Progenitor cell of endocrine pancreas (in vitro differentiated cells): ENCODE measurements at places on chromosomes 11 and 22.

DNA sequence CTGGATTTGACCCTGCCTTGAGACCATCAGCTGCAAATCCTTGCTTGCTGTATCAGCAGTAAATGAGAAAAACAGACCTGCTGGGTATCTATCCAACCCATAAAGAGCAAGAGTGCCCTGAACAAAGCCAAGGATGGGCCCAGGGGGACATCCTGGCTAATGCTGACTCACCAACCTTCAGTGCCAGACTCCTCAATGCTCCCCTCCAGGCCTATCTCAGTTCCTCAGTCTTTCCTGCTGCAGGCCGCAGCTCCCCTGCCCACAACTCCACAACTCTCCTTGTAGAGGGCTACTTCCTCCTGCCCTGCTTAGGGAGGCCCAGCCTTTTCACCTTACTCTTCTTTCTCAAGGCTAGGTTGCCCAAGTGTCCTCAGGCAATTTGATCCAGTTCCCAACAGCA is 2.6 kb downstream of the LAMTOR1 start:
- peak overlapping the region; percentile 31 for H3K4me3 ChIP-seq
- H3K4me1 ChIP-seq: peaks cover 28% of the 10 kb centered on the region
- no peaks in the 10 kb centered on the region for H3K27me3 ChIP-seq

DNA sequence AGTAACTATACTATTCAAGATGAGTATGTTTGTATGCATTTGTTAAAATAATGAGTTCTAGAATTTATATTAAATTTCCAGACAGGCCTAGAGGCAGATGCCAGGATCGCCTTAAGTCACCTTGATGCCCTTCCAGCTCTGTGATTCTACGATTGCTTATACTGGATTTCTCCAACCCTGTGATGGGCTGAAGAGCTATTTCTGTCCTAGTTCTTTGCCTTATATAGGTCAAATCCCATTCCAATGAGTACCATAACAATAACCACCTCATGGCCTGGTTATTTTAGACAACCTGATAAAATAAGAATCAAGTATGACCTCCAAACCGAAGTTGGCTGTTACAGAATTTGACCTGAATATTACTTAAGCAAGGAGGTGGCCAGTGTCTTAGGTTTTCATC is 79.8 kb upstream of the BLID start:
- H3K4me3 ChIP-seq: no peak overlapping the region
- no peak overlapping the region for H3K27ac ChIP-seq
- no peaks in the 10 kb centered on the region for H3K36me3 ChIP-seq
- H3K27me3 ChIP-seq: no peaks in the 10 kb centered on the region
- DNase-seq: no peak
- H3K4me1 ChIP-seq: no peaks in the 10 kb centered on the region

DNA sequence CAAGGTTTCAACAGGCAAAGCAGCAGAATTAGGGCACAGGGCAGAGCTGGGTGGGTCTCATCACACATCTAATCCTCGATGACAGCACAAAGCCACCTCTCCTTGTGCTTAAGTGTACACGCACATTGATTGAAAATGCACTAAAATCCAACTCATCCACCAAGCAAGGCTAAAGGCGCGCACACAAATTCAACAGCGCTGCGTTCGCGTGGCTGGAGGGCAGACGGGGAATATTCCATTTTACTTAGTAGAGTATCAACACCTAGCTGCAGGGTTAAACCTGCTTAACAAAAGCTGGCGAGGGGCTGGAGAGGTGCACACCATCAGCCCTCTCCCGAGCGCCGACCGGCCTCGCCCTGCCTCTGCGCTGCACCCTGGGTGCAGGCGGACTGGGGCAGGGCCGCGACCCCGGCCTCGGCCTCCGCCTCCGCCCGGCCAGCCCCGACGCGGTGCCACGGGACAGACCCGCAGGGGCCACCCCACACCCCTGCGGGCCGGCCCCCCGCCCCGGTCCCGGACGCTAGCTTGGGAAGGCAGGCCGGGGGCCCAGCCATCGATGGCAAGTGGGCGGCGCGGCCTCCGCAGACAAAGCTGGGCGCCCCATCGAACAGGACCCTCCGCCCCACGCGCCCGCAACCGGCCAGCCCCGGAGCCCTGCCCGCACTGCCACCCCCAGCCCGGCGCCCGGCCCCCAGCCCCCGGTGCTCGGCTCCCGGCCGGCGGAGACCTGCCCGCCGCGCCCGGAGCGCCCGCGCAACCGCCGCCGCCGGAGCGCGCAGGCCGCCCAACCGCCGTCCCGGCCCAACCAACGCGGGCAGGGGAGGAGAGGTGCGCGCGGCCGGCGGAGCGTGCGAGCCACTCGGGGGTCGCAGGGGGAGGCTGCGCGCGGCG is 929 bp downstream of the PRDM10 start:
- peaks cover 5% of the 10 kb centered on the region for H3K36me3 ChIP-seq
- peak overlapping the region; percentile 100 for H3K27ac ChIP-seq
- peaks cover 29% of the 10 kb centered on the region for H3K4me1 ChIP-seq
- no peak for DNase-seq
- peak overlapping the region; percentile 96 for H3K4me3 ChIP-seq

GRCh38 chr11:71334191-71334590 is 81.8 kb upstream of the SHANK2 start:
- H3K27me3 ChIP-seq: peaks cover 6% of the 10 kb centered on the region
- no peak for DNase-seq
- no peak overlapping the region for H3K4me3 ChIP-seq
- H3K27ac ChIP-seq: no peak overlapping the region
- peaks cover 3% of the 10 kb centered on the region for H3K4me1 ChIP-seq

DNA sequence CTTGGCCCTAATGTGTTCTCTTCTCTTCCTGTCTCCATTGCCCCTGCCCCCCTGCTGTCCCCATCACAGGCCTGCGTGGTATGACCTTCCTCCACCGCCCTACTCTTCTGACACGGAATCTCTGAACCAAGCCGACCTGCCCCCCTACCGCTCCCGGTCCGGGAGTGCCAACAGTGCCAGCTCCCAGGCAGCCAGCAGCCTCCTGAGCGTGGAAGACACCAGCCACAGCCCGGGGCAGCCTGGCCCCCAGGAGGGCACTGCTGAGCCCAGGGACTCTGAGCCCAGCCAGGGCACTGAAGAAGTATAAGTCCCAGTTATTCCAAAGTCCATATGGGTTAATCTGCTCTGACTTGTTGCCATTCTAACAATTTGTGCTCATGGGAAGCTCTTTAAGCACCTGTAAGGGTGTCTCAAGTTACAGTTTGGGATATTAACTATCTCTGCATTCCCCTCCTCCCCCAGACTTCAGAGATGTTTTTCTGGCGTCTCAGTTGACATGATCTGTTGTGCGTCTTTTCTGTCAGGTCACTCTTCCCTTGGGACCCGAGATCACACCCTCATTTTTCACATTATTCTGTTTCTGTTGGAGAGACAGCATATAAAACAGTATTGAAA is 60.0 kb downstream of the COMMD9 start:
- H3K4me1 ChIP-seq: no peaks in the 10 kb centered on the region
- peaks cover 2% of the 10 kb centered on the region for H3K36me3 ChIP-seq
- no peaks in the 10 kb centered on the region for H3K27me3 ChIP-seq
- H3K4me3 ChIP-seq: no peak overlapping the region
- no peak overlapping the region for H3K27ac ChIP-seq
